Stimulated activated CD8-positive, alpha-beta memory T cell treated with anti-CD3 and anti-CD28 coated beads, Interleukin-15, amount 100 ng/mL, for 1 hour (primary cell): ENCODE measurements at places on chromosomes 4 and X.

GRCh38 chr4:68576272-68577125 is at the start of gene UGT2B17:
TSS of gene UGT2B17 (minus strand) at chr4:68576322. CDS start at chr4:68568484, 7,838 bp downstream.
- DNase-seq: no peak

DNA sequence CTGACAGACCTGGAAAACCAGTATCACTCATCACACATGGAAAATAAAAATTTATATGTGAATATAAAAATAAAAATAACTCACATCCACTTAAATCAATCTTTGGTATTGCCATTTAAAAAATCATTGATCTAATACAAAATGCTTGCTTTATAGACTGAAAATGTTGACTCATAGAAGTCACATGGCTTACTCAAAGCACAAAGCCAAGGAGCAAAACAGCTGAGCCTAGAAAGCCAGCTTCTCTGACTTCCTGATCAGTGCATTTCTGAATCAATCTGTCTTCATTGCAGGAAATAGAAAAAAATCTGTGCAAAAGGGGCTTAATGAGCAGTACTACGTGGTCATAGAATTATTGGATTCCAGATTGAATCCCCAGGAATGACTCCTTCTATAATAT is 176.9 kb upstream of the HS3ST1 start:
- no peak for DNase-seq

DNA sequence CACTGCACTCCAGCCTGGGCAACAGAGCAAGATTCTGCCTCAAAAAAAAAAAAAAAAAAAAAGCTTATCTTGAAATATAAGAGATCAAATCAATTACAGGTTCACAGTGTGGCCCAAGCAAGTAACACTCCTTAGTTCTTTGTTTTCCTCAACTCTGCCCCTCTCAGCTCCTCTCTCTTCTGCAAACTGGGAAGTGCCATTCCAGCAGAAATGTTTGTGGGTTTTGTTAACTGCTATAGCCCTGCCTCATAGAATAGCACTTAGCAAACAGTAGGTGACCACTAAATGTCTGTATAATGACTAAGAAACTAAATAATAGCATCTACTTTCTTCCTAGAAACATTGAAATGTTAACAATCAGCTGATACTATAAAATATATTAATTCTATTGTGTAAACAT is 160.0 kb upstream of the NAP1L5 start:
- no peak for DNase-seq

DNA sequence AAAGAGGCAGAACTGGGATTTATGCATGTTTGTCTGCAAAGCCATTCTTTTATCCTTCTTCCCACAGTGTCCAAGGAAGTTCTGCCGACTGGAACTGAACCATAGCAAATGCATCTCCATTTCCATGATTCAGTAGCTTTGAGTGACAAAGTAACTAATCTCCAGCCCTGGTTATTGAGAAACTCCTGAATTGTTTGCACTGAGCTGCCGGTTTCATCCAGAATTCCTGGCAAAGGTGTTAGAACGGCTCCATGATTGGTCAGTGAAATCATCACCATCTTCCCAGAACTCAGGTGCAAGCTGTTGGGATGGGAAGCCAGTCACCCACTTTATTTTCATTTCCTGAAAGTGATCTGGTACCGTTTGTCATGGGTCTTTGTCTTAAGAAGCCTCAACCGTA is 47.0 kb upstream of the SLC34A2 start:
- DNase-seq: no peak

DNA sequence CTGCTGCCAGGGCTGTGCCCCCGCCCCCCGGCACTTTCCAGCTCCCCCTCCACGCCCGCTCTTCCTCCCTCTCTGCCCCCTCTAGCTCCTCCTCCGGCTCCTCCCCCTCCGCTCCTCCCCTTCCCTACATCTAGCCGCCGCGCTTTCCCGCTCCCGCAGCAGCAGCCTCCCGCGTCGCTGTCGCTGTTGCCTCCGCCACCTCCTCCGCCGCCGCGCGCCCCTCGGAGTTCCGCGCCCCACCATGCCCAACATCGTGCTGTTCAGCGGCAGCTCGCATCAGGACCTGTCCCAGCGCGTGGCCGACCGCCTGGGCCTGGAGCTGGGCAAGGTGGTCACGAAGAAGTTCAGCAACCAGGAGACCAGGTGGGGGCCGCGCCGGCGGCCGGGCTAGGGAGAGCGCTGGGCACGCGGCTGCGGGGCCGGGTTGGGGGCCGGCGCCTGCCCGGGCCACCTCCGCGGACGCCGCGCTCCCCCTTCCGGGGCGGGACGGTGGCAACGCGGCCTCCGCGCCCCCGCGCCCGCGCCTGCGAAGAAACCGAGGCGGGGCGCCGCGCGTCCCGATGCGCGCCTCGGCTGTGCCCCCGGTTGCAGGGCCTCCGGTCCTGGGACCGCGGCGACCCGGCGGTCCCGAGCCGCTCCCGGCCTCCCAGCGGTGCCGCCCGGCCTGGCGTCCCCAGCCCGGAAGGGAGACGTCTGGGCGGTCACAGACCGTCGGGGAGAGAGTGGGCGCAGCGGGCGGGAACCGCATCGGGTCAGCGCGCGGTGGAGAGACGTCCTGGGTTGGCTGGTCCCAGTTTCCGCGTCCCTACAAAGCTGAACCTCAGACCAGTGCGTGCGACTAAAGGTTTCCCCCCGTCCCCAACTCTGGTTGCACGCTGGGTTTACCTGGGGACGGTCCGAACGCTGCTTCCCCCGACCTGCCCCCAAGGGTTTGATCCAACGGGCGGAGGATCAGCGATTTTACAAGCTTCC is at the start of gene PRPS2:
Gene PRPS2, plus strand, starts transcription at position 156 of the 972 bp plus-strand sequence. Its CDS starts 86 bp downstream, at position 242.
- peak; percentile 48 for DNase-seq

DNA sequence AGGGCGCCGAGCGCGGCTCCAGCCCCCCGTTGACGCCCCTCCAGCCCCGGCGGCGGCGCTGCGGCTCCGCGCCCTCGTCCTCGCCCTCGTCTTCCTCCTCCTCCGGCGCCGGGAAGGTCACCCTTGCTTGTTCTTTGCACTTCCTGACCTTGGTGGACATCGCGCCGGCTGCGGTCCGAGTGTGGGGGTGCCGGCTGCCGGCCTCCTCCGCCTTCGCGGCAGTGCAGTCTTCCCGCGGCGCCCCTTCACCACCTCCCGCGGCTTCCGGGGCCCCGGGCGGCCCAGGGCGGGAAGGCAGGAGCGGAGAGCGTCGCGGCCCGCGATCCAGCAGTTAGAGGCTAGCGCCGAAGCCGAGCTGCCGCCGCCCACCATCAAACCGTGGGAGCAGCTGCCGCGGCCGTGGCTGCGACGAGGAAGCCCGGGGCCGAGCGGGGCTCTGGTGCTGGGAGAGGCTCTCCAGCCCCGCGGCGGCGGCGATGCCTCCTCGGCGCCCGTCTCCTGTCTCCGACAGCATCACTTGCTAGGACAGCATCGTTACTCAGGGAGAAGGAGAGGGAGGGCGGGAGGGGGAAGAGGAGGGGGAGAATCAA is at the start of gene TRPC3:
Gene TRPC3, minus strand, starts transcription at position 540 of the 590 bp plus-strand sequence. Its CDS starts 380 bp downstream, at position 160.
- DNase-seq: peak; percentile 0

DNA sequence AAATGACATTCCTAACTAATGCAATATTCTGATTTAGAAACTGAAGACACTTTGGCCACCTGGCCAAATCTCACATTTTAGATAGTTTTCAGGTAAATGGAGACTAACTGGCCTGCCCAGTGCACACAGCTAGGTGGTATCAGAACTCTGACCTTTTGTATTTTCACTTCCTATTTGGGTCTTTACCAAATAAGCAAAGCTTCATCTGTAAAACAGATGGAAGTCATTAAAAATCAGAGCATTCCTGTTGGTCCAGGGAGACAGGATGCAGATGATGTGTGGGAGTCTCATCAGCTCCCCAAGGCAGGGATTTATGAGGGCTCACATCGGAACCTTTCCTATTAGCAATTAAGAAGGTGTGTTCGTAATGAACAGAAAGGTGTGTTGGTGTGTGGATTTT is 57.7 kb downstream of the ARHGAP10 start:
- no peak for DNase-seq

- no peak for DNase-seq
Measured at GRCh38 chrX:110145854-110146253, 142.9 kb downstream of the TMEM164 start.

DNA sequence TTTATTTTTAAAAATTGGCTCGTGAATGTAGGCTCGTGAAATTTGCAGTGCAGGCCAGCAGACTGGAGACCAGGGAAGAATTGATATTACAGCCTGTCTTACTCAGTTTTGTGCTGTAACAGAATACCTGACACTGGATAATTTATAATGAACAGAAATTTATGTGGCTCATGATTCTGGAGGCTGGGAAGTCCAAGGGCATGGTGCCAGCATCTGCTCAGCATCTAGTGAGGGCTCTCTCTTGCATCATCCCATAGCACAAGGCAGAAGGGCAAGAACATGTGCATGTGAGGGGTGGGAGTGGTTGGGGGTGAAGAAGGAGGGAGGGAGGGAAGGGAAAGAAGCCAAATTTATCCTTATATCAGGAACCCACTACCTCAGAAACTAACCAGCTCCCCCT is 13.7 kb upstream of the CLTRN start:
- DNase-seq: no peak

DNA sequence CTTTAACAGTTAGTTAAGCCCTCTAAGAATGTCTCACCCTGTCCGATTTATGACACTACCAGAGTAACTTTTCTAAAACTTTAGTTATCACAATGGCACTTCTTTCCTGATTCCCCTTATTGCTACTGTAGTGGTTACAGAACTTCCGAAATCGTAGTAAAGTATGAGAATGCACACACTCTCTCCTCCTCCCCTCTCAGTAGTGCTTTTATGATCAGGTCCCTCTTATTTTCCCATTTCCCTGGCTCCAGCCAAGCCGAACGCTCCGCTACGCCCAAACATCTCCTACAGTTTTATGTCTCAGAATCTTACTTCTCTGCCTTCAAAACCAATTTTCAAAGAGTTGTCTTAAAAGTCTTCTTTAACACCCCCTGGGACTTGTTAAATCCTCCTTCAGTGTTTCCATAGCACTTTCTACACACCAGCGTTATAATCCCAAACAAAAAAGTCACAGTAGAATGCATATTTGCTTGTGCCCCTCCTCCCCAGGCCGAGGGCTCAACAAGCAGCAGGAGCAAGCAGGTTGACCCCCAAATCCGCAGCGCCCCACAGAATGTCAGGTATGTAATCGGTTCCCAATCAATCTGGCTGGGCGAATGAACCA is 671 bp downstream of the HPF1 start:
- DNase-seq: no peak

- no peak for DNase-seq
Measured at GRCh38 chr4:185108669-185109068, 34.4 kb upstream of the SLC25A4 start.

DNA sequence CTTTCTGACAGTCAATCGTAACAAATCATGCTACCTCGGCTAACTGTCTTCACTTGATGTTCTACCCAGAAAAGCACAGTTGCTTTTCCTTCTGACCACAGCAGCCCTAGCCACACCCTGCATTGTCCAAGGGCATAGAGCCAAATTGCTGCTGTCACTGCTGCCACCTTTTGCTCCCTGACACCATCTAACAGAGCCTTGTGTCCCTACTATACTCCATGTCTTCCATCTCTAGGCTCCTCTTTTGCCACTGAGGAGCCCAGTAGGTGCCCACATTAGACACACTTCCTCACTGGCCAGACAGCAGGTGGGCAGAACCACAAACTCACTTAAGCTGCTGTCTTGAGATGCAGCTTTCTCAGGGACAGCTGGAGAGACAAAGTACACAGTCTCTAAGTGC is 91.4 kb downstream of the ANXA3 start:
- DNase-seq: no peak

DNA sequence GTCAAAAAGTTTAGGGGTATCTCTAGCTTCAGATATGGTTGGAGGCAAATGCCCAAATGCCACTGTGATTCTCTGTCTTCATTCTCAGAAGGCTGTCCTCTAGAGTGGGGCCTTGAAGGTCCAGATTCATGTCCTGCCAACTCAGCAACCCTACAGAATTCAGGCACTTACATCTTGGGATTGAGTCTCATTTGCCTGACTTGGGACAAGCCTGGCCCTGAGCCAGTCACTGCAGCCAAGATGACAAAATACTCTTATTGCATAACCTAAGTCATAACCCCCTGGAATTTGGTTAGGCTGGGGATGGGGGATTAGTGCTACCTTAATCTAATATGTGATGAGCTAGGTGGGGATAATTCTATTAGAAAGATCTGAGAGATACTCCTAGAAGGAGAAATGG is 100.5 kb downstream of the AREG start:
- DNase-seq: no peak

- DNase-seq: no peak
Measured at GRCh38 chr4:36439556-36439955, 158.1 kb downstream of the DTHD1 start.

- no peak for DNase-seq
Measured at GRCh38 chrX:51569561-51569960, 49.2 kb downstream of the CENPVL3 start.

DNA sequence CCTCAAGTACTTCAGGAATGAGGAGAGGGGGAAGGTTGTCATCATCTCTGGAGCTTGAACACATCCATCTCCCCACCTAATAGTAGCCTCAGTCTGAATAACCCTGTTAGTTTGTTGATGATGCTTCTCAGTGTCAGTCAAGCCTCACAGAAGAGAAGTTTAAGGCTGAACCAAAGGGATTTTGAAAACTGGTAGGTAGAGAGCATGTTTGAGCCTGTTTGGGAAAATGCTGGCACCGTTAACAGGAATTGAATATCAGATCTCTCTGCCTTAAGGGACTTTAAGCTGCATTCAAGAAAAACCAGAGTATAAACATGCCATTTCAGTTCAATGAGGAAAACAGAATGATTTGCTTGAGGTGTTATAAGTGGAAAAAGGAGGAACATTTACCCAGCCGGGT is 73.1 kb downstream of the MAPK10 start:
- no peak for DNase-seq

- DNase-seq: no peak
Measured at GRCh38 chrX:115284877-115285276, 4.6 kb upstream of the LUZP4 start.

- no peak for DNase-seq
Measured at GRCh38 chr4:89140168-89140759, 28.9 kb downstream of the TIGD2 start.

DNA sequence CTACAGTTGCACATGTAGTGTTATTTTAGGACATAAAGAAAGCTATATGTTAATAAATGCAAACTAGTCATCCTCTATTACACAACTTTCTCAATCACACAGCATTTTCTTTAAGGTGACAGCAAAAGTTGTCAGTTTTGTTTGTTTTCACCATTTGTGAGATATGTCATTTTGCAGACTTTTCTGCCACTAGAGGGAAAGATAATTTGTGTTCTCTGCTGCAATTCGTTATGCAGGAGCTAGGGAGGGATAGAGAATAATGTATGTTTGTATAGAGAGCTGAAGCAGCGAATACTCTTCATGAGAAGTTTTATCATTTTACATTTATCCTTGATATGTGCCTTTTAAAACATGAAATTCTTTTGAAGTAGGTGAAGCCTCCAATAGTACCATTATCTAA is 670.6 kb upstream of the ATOH1 start:
- no peak for DNase-seq

- no peak for DNase-seq
Measured at GRCh38 chr4:136900696-136901095, 631.6 kb downstream of the PCDH18 start.

DNA sequence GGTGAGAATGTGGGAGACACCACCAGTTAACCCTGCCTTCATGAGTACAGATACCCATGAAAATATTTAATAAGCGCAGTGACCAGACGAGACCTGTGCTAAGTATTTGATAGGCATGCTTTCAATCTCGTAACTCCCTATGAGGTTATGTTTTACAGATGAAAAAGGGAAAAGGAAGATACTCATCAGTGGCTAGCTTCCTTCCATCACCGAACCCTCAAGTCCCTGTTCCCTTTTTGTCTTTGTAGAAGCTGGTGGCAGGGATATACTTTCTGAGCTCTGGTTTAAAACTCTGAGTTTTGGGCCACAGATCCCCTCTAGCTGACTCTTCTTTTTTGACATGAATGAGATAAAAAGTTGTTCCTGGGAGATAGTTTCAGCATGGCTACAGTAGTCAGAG is 26.3 kb downstream of the AFF1 start:
- no peak for DNase-seq

GRCh38 chr4:144174401-144175067 is 34.0 kb upstream of the GYPA start:
- no peak for DNase-seq
